ENCODE measurements at places on chromosomes 3 and 15.

DNA sequence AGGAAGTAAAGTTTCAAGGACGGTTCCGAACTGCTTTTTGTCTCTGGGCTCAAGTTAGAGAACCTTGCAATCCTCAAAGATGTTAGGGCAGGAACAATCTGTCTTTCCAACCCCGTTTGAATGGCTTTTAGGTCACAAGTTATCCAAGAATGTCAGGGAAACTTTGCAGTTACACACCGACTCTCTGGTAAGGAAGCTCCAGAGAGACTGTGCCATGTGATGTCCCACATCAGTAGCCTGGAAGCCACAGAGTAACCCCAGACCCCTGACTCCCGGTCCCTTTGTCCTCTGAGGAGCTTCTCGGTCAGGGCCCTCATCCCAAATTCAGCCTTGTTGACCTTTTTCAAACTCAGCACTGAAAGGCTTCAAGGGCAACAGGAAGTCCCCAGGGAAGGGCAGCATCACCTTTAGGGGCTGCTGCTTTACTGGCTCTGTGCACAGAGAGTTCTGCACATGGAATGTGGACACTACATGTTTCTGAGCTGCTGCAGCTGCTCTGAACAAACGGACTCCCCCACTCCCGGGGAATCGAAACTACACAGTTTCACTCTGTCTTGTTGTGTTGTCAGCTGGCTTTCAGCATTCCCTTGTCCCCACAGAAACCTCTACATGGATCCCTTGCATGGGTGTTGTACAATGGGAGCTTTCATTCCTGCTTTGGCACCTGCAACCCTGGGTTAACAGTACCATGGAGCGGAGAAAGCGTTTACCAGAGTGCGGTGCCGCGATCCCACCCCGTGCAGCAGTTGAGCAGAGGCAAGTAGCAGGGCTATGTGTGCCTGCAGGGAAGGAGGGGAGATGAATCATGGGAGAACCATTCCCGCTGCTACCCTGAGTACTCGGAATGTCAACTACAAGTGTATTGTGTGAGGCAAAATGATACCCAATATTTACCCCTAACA lies 408.2 kb upstream of the THBS1 start:
- DNase-seq: no peak
- no peaks in the 10 kb centered on the region for H3K36me3 ChIP-seq
- H3K4me1 ChIP-seq: no peaks in the 10 kb centered on the region
- no peak overlapping the region for H3K4me3 ChIP-seq

GRCh38 chr15:96948981-96949380 lies 618.5 kb downstream of the NR2F2 start:
- DNase-seq: no peak
- peak overlapping the region; percentile 70 for H3K27ac ChIP-seq
- peaks cover 4% of the 10 kb centered on the region for H3K4me1 ChIP-seq
- H3K4me3 ChIP-seq: no peak overlapping the region
- no peaks in the 10 kb centered on the region for H3K27me3 ChIP-seq

- H3K36me3 ChIP-seq: no peaks in the 10 kb centered on the region
- H3K27ac ChIP-seq: no peak overlapping the region
- no peak overlapping the region for H3K4me3 ChIP-seq
These were observed 37.1 kb downstream of the SLC12A8 start for GRCh38 chr3:125175295-125176078.

DNA sequence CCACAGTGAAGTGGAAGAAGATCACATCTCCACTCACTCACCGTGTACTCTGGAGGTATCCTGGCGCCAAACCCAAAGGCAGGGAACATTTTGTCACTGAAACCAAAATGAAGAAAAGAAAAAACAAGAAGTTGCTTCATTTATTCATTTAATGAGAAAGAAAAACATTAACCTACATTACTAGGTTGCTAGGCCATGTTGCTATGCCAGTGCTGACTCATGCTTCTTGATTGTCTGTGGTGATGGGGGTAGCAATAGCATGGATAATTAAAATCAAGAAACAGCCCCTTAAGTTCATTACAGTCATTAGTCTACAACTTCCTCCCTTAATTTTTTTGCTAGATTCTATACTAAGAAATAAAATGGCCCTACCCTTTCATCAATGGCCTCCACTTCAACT lies 52.7 kb upstream of the MRPL3 start:
- no peak for DNase-seq
- H3K4me1 ChIP-seq: no peaks in the 10 kb centered on the region
- no peak overlapping the region for H3K4me3 ChIP-seq
- no peak overlapping the region for H3K27ac ChIP-seq

- DNase-seq: no peak
- no peaks in the 10 kb centered on the region for H3K36me3 ChIP-seq
- H3K27ac ChIP-seq: no peak overlapping the region
- no peaks in the 10 kb centered on the region for H3K4me1 ChIP-seq
- no peak overlapping the region for H3K4me3 ChIP-seq
These were observed 450.8 kb upstream of the ADAMTS9 start for GRCh38 chr3:65138556-65138955.

DNA sequence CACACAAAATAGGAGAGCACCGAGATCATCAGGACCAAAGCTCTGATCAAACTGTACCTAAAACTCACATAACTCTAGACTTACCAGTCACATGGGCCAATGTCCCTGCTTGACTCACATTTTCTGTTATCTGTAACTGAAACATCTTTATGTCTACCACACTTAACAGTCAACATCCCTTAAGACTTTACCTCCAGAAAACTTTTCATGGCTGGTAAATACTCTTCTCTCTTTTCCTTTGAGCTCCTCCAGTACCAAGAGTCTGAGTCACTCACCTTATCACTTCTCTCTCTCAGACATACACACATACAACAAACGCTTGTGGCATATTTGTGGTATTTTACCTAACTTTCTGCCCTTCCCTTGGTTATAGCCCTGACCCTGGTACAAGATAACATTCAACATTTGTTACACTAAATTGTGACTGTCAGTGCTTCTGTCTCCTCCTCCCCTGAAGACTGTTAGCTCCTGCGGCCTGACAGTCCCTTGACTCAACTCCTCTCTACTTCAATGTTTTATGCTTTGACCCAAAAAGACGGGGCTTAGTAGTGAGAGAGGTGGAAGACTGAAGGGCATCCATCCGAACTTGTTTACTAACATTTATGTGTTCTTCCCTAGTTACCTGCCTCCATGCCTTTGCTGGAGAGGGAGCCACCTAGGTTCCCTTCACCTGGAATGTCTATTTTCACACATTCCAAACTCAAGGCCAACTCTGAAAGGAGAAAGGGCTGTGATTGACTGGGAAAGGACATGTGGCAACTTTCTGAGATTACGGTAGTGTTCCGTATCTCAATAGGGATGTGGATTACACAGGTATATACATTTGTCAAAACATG lies 3.7 kb upstream of the EFHB start:
- no peaks in the 10 kb centered on the region for H3K4me1 ChIP-seq
- no peak for DNase-seq
- H3K27me3 ChIP-seq: no peaks in the 10 kb centered on the region
- no peak overlapping the region for H3K27ac ChIP-seq

GRCh38 chr15:63073497-63074172 lies 31.1 kb downstream of the TPM1 start:
- H3K4me3 ChIP-seq: no peak overlapping the region
- peaks cover 2% of the 10 kb centered on the region for H3K36me3 ChIP-seq
- no peaks in the 10 kb centered on the region for H3K27me3 ChIP-seq
- no peak overlapping the region for H3K27ac ChIP-seq
- DNase-seq: no peak
- peaks cover 6% of the 10 kb centered on the region for H3K4me1 ChIP-seq

DNA sequence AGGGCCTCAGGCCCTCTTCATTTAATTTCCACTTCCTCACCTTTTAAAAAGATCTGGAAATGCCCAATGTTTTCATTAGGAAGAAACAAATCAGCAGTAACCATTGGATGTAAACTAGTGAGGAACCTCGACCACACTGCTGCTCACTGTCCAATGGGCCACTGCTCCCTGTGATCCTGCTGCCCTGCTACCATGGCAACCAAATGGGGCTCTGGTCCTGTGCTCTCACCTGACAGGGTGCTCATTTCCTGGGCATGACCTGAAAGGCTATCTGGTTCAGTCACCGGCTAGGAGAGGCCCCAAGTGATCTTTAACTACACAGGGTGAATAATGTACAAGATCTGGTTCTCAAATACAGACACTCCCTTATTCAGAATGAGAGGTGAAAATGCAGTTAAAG lies 54.6 kb downstream of the ARHGEF3 start:
- H3K4me3 ChIP-seq: no peak overlapping the region
- no peaks in the 10 kb centered on the region for H3K4me1 ChIP-seq
- no peak for DNase-seq
- H3K36me3 ChIP-seq: no peaks in the 10 kb centered on the region

GRCh38 chr3:127723011-127723567 lies 50.3 kb downstream of the ABTB1 start:
- H3K4me1 ChIP-seq: no peaks in the 10 kb centered on the region
- DNase-seq: no peak
- H3K27me3 ChIP-seq: peaks cover 2% of the 10 kb centered on the region
- no peak overlapping the region for H3K27ac ChIP-seq
- no peak overlapping the region for H3K4me3 ChIP-seq

- H3K27ac ChIP-seq: no peak overlapping the region
- H3K27me3 ChIP-seq: no peaks in the 10 kb centered on the region
- DNase-seq: no peak
- H3K36me3 ChIP-seq: no peaks in the 10 kb centered on the region
- H3K4me1 ChIP-seq: no peaks in the 10 kb centered on the region
These were observed 165.3 kb downstream of the GOLIM4 start for GRCh38 chr3:167930453-167930852.

DNA sequence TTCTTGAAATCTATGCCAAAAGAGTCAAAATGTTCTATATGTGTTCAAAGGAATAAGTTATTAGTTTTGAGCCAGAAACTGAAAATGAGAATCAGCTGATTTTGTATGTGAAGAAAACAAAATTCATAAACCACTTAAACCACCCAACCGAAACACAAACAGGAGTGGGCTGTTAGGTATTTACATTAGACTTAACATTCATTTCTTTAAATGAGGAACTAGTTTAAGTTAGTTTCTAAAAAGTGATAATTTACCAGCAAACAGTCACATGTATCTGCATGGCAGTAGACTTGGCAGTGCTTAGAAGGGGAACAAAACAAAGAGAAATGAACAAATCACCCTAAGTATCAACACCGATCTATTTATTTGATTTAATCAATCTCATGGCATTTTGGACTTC lies 128.0 kb downstream of the GMNC start:
- H3K27me3 ChIP-seq: no peaks in the 10 kb centered on the region
- H3K36me3 ChIP-seq: no peaks in the 10 kb centered on the region
- no peaks in the 10 kb centered on the region for H3K4me1 ChIP-seq
- H3K27ac ChIP-seq: no peak overlapping the region
- no peak for DNase-seq

- H3K4me1 ChIP-seq: no peaks in the 10 kb centered on the region
- H3K36me3 ChIP-seq: no peaks in the 10 kb centered on the region
- DNase-seq: no peak
- H3K4me3 ChIP-seq: no peak overlapping the region
- H3K27ac ChIP-seq: no peak overlapping the region
These were observed 127.2 kb upstream of the DPH6 start for GRCh38 chr15:35673093-35673684.

GRCh38 chr3:125213364-125213755 lies 812 bp upstream of the SLC12A8 start:
- no peaks in the 10 kb centered on the region for H3K36me3 ChIP-seq
- peaks cover 4% of the 10 kb centered on the region for H3K27me3 ChIP-seq
- DNase-seq: no peak
- peak overlapping the region; percentile 57 for H3K4me3 ChIP-seq
- no peak overlapping the region for H3K27ac ChIP-seq

DNA sequence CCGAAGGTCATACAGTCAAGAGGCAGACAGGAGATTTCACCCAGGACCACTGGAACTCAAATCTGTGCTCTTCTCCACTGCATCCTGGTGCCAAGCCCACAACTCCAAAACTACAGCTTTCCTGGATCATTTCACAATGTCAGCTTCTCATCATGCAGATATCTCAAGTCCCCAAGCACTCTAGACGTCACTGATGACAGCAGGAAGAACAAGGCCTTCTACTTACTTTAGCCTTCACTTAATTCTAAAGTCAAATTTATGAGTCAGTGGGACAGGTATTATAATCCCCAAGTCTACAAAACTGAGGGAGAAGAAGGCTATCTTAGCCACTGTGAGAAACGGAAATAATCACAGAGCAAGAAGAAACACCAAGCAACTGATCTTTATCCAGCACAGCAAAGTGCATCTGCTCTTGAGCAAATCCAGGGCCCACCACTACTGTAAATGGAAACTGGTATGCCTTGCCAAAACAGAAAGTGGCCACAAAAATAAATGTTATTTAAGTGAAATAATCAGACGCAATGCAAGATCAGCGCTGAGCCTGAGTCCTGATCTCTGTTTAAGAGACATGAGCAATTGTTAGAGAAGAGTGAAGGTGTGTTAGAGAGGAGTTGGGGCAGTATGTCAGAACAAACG lies 928 bp downstream of the RAD18 start:
- H3K36me3 ChIP-seq: peaks cover 4% of the 10 kb centered on the region
- no peak for DNase-seq
- peaks cover 21% of the 10 kb centered on the region for H3K4me1 ChIP-seq
- H3K27me3 ChIP-seq: no peaks in the 10 kb centered on the region
- H3K4me3 ChIP-seq: peak overlapping the region; percentile 74

- no peak overlapping the region for H3K27ac ChIP-seq
- no peak overlapping the region for H3K4me3 ChIP-seq
- DNase-seq: no peak
- no peaks in the 10 kb centered on the region for H3K36me3 ChIP-seq
These were observed 85.6 kb downstream of the FRMD4B start for GRCh38 chr3:69300296-69300695.

DNA sequence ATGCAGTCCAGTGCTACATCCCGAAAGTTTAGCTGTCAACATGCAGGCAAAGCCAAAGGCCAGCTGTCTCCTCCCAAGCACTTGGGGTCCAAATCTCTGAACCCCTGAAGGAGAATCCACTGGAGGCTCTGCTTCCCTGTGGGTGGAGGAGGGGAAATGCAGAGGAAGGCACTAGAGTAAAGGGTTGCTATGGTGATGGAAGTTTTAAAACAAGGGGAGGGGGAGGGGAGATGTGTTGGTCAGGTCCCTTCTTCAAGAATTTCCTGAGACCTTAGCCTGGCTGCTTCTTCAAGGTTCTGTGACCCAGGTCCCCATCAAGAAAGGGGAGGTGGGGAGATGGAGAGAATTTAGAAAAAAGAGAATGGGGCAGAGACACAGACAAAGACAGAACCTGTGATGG lies 2.3 kb downstream of the CAMKV start:
- H3K36me3 ChIP-seq: no peaks in the 10 kb centered on the region
- H3K4me3 ChIP-seq: no peak overlapping the region
- DNase-seq: no peak
- no peaks in the 10 kb centered on the region for H3K4me1 ChIP-seq

- no peak overlapping the region for H3K27ac ChIP-seq
- no peaks in the 10 kb centered on the region for H3K4me1 ChIP-seq
- no peaks in the 10 kb centered on the region for H3K27me3 ChIP-seq
- H3K4me3 ChIP-seq: no peak overlapping the region
- H3K36me3 ChIP-seq: no peaks in the 10 kb centered on the region
- no peak for DNase-seq
These were observed 249.2 kb downstream of the IGSF11 start for GRCh38 chr3:118785415-118785814.

- no peak for DNase-seq
- H3K36me3 ChIP-seq: no peaks in the 10 kb centered on the region
- no peak overlapping the region for H3K27ac ChIP-seq
- peaks cover 7% of the 10 kb centered on the region for H3K4me1 ChIP-seq
- H3K27me3 ChIP-seq: no peaks in the 10 kb centered on the region
These were observed 33.6 kb downstream of the PLSCR4 start for GRCh38 chr3:146217324-146217723.

Measured in Panc1 (cell line).